ENCODE measurements at places on chromosomes 7 and 10.

GRCh38 chr7:28623105-28623730 is 210.9 kb downstream of the CREB5 start:
- no peak for DNase-seq

- no peak for DNase-seq
These were observed 76.1 kb upstream of the LYZL2 start for GRCh38 chr10:30705625-30706149.

DNA sequence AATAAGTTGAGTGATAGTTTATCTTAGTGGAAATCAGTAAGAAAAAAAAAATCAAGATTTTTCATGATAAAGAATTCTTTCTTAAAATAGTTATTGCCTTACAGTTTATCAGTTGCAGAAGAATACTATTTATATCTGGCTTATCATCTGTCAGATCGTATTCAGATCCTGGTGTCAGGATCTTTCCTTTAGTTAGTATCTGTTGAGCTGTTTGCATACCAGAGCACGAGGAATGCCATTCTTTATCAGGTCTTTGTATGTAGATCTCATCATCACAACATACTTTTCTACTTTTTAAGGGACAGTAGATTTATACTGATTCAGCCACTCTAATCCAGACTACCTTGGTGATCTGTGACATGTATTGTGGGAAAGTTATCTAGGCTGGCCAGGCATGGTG is 12.5 kb downstream of the ENO4 start:
- DNase-seq = no peak

- no peak for DNase-seq
These were observed 205.6 kb upstream of the ETV1 start for GRCh38 chr7:14195079-14195478.

GRCh38 chr7:139845443-139845805 is 16.4 kb downstream of the TBXAS1 start:
- no peak for DNase-seq

DNA sequence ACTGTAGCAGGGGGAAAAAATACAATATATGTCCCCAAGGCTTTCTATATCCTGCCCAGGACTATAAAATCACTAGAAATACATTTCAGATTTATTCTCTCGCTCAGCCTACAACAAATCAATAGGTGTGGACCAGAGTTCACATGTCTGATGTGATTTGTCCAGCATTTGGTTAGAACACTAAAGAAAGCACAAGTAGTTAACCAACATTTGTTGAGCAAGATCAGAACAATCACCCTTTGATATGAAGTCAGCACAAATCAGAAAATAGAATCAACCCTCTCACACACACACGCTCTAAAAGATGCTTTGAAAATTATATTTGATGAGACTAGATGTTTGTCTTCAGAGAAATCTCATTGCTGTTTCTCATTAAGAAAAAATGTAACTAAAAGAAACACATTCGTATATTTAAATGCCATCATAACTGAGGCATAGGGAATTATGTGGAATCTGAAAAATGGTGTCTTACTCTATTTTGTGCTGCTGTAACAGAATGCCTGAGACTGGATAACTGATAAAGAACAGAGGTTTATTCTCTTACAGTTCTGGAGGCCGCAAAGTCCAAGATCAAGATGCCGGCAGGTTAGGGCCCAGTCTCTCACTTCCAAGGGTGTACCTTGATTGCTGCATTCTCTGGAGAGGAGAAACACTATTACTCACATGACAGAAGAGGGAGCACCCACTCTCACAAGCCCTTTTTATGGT is 10.5 kb downstream of the AKR1D1 start:
- no peak for DNase-seq

DNA sequence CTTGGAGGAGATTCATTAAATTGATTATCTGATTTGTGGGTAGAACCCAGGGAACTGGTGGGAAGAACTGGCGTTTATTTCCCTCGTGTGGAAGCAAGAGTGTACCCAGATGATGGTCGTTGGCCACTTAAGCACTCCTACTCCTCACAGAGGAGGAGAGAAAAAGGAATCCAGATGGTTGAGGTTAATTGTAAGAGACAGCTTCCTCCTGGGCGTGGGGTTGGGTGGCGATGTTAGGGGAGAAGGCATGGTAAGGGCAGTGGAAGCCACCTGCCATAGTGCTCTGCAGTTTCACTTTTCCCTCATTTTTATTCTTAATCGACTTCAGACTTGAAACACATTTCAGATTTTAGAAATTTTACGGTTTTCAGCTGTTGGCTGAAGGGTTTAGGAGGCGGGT is 104.1 kb downstream of the DOCK1 start:
- DNase-seq = no peak

GRCh38 chr10:102648269-102648888 is 4.1 kb downstream of the TRIM8 start:
- no peak for DNase-seq

DNA sequence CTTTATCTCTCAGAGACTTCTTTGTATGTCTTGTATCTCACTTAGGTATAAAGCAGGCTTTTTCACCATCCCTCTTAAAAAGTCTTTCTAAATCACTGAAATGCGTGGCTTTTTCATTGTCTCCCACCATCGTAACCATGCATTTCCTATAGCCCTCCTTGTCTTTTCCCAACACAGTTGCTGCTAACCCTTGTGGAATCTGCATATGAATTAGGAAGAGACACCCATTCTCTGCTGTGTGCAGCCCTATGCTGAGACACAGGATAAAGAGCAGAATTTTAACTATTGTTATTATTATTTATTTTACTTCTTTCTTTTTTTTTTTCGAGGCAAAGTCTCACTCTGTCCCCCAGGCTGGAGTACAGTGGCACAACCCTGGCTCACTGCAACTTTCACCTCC is 804.3 kb upstream of the COBL start:
- no peak for DNase-seq

DNA sequence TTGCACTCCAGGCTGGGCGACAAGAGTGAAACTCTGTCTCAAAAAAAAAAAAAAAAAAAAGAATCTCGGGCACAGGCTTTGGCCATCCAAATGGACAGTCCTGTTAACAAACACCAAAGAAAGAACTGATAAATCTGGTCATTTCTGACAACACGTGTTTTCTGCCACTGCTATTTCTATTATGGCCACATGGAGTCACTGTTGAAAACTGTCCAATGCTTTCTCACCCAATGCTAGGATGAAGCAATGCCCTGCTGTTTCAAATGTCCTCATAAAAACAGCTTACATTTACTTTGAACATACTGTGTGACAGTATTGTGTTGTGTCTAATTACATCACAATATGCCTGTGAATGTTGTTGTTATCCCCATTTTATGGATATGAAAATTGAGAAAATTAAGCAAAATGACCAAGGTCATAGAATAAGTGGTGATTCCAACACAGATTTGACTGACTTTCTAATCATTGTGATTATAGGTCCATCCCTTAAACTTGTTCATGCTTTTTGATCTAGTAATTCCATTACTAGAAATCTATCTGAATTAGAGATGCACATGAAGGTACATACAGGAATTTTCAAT is 19.9 kb upstream of the MAP3K8 start:
- no peak for DNase-seq

DNA sequence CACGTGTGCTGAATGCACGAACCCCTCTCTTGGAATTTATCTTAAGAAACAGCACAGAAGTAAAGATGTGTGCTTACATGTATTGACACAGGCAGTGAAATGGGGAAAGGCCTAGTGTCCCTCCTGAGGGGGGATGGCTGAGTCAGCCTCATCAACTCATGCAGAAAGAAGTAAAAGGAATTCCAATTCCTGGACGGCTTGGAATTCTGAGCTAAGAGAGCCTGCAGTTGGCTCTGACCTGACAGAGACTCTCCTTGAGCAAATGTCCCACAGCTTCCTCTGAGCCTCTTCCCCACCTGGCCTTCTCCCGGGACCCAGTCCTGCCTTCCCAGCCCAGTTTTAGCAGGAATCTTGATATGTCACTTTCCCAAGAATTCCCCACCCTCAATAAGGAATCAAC is 542.4 kb upstream of the ADARB2 start:
- no peak for DNase-seq

GRCh38 chr7:50657341-50657873 is 92.2 kb upstream of the DDC start:
- DNase-seq = no peak

DNA sequence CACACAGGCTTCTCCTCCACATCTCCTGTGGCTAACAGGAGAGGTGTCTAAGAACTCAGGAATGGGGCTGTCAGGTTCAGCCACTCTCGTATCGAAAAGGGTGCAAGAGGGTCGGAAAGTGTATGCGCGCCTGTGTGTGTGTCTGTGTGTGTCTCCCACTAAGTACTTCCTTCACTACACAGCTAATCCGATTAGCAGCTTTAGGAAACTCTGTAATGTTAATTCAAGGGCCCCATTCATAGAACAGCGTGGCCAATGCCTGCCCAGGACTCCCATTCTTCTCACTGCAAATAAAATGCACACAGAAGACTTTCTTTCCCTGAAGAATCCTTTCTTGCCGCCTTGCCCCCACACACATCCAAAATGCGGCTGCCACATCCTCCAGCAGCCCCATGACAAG is 39.9 kb downstream of the TLL2 start:
- DNase-seq = no peak

- DNase-seq = no peak
These were observed 922.2 kb downstream of the SORCS1 start for GRCh38 chr10:106242301-106242700.

Data from T1000 (cell line).